B cell (primary cell): ENCODE measurements at places on chromosomes 2 and 18. TPM values are rescaled to one million over a fixed set of nuclear protein-coding genes. Genes with fewer than 3 reads are reported as not detected.

- no peak for DNase-seq
- no peaks in the 10 kb centered on the region for H3K27me3 ChIP-seq
- no peaks in the 10 kb centered on the region for H3K4me1 ChIP-seq
- H3K36me3 ChIP-seq = peaks cover 24% of the 10 kb centered on the region
- H3K4me3 ChIP-seq = no peak overlapping the region
These were observed 40.0 kb downstream of the COA5 start for GRCh38 chr2:98568161-98568956.

- DNase-seq = no peak
- H3K4me3 ChIP-seq = no peak overlapping the region
- H3K27ac ChIP-seq = no peak overlapping the region
These were observed 78.7 kb downstream of the FTCDNL1 start for GRCh38 chr2:199772035-199772976.

GRCh38 chr2:153068052-153068451 lies 349.6 kb downstream of the ARL6IP6 start:
- H3K36me3 ChIP-seq = no peaks in the 10 kb centered on the region
- no peak overlapping the region for H3K4me3 ChIP-seq
- H3K27ac ChIP-seq = no peak overlapping the region
- H3K4me1 ChIP-seq = no peaks in the 10 kb centered on the region
- no peak for DNase-seq

- H3K27ac ChIP-seq = no peak overlapping the region
- no peaks in the 10 kb centered on the region for H3K36me3 ChIP-seq
- H3K27me3 ChIP-seq = peaks cover 56% of the 10 kb centered on the region
- peaks cover 9% of the 10 kb centered on the region for H3K4me1 ChIP-seq
- DNase-seq = no peak
- H3K4me3 ChIP-seq = no peak overlapping the region
These were observed 50.4 kb upstream of the CTLA4 start for GRCh38 chr2:203817147-203817546.

DNA sequence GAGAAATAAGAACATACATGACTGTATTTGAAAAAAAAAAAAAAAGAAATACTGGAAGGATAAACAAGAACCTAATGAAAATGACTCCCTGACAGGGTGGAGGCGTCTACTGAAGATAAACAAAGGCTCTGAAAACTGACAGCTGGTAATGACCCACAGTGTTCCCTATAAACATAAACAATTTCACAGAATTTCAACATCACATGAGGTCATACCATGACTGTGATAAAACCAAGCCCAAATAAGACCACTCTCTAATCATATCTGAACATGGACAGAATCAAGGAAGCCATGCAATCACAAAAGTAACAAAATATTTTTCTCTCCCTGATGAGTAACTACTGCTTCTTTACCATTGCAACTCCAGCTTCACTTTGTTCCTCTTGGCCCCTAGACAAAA lies 159.3 kb downstream of the FAM124B start:
- H3K4me1 ChIP-seq = no peaks in the 10 kb centered on the region
- no peak for DNase-seq
- peaks cover 3% of the 10 kb centered on the region for H3K27me3 ChIP-seq
- no peaks in the 10 kb centered on the region for H3K36me3 ChIP-seq
- H3K4me3 ChIP-seq = no peak overlapping the region
- H3K27ac ChIP-seq = no peak overlapping the region

- no peak overlapping the region for H3K4me3 ChIP-seq
- no peak overlapping the region for H3K27ac ChIP-seq
- H3K4me1 ChIP-seq = peaks cover 26% of the 10 kb centered on the region
- H3K27me3 ChIP-seq = no peaks in the 10 kb centered on the region
These were observed 39.4 kb upstream of the WIPF1 start for GRCh38 chr2:174636987-174637386.

GRCh38 chr18:31500051-31500688 lies 2.2 kb downstream of the DSG2 start:
- H3K36me3 ChIP-seq = no peaks in the 10 kb centered on the region
- H3K27ac ChIP-seq = no peak overlapping the region
- peaks cover 15% of the 10 kb centered on the region for H3K4me1 ChIP-seq
- no peaks in the 10 kb centered on the region for H3K27me3 ChIP-seq

- no peak overlapping the region for H3K27ac ChIP-seq
- no peaks in the 10 kb centered on the region for H3K4me1 ChIP-seq
- no peak for DNase-seq
- H3K36me3 ChIP-seq = no peaks in the 10 kb centered on the region
- H3K27me3 ChIP-seq = no peaks in the 10 kb centered on the region
These were observed 45.1 kb downstream of the SLC9A2 start for GRCh38 chr2:102664471-102664909.

The TYMS gene
- 0.34 and 0.49 TPM in 2 replicates for total RNA-seq

The VWC2L gene
- total RNA-seq = not detected in 2 replicates

The RGPD3 gene
- 0.37 and 0.44 TPM in 2 replicates for total RNA-seq
